ENCODE measurements at places on chromosomes 2 and 18.
A peak's percentile ranks its signal among the peaks of the same experiment; 100 is the strongest.

DNA sequence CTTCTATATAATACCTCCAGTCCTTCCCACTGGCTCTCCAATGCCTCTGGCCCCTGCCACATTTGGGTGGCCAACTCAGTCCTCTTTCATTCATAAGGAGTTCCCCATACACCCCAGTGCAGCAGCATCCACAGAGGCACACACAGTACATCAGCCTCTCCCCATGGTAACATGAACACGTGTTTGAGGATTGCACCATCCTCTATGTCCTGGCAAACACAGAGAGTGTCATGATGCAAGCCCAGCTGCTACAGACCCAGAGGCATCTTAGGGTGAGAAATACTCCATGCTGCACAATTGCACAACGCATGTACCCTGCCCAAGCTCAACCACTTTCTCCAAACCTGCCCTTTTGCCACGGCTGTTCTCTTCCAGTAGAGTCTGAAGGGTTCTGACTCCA lies 11.5 kb downstream of the IGFBP5 start:
- no peak for DNase-seq

DNA sequence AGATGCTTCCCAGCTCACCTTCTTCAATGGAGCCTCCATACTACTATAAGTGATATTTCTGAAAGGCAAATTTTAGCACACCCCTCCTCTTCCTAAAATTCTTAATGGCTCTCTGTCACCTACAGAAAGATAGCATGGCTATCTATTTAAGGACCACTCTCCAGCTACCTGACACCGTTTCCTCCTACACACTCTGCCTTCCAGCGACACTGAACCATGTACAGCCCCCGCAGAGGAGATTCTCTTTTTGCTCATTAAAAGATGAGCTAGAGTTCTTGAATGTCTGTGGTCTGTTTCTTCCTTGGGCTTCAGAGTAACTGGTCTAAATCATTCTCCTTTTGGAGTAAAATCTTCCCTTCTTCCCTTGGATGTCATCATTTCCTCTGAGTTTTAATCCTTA lies 38.4 kb upstream of the GAREM1 start:
- DNase-seq: no peak

DNA sequence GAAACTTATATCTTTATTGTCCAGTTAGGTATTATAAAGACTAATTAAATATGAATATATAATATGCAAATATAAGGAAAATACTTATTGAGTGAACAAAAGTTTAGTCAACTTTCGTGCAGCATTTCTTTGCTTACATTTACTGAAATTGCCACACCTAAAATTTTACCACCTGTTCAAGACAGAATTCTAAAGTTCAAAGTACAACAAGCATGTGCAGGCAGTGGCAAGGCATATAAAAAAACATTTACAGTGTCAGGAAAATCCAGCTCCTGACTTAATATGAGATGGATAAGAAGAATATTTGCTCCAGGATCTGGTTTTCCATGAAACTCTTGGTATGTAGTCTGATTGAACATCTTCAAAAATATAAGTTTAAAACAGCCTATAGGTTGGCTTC lies 4.8 kb downstream of the ITPRID2 start:
- DNase-seq: no peak

DNA sequence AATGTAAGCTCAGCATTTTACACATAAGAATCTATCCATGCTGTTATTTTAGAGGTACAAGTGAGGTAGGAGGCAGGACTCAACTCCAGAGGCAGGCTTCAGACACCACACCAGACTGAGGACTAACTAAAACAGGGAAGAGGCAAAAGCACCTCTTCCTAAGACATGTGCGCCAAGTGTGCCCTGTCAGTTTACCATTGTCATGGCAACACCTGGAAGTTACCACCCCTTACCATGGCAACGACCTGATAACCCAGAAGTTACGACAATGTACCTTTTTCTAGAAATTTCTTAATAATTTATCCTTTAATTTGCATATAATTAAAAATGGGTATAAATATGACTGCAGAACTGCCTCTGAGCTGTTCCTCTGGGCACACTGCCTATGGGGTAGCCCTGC lies 160.1 kb downstream of the FAM124B start:
- DNase-seq: no peak

DNA sequence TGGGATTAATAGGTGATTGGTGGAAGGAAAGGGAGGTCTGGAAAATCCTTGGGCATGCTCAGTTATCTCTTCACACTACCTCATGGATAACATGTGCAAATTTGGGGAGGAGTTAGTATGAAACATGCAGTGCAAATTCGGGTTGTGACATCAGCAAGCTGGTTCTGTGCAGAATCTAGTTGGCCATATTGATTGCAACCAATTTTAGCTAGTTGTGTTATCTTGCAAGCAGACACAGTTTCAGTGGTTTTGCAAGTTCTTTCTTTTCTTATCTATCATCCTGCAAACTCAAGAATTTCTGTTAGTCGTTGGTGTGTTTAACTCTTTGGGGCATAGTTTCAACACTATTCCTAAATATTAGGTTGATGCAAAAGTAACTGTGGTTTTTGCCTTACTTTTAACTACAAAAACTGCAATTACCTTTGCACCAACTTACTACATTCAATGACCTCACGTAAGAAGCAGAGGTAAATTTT lies 135.4 kb downstream of the PTH2R start:
- no peak for DNase-seq

- DNase-seq: no peak
Observed at GRCh38 chr2:203718087-203718486, 11.6 kb downstream of the CD28 start.

DNA sequence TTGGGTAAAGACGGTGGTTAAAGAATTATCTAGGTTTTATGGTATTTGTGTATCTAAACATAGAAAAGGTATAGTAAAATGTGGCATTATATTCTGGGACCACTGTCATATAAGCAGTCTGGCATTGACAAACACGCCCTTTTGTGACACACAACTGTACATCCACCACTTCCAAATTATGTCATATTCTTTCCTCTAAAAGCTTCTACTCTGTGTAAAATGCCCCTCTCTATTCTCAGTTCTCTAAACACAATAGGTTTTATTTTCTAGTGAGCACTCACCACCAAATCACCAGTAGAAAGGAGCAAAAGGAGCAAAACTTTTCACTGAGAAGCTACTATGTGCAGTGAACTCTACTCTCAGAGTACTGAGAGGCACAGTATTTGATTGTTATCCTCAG lies 88.1 kb upstream of the PIEZO2 start:
- DNase-seq: no peak

- no peak for DNase-seq
Observed at GRCh38 chr2:183093857-183094657, 15.5 kb downstream of the DUSP19 start.

DNA sequence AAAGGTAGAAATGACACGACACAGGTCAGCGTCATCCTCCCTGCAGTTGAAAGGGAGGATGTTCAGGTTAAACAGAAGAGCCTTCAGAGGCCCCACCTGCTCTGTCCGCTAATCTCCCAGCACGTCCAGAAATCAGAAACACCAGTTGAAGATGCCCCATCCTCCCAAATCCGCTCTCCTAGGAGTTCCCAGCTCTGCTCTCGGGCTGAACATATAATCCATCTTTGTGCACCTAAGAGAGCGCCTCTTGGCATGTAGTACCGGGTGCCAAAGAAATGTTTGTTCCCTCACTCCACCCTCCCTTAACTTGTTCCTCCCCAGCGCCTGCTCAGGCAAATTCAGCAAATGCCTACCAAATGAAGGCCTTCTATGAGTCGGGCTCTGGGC lies 145.2 kb upstream of the SMAD2 start:
- DNase-seq: no peak

- no peak for DNase-seq
Observed at GRCh38 chr2:203016716-203017115, 2.0 kb downstream of the NBEAL1 start.

DNA sequence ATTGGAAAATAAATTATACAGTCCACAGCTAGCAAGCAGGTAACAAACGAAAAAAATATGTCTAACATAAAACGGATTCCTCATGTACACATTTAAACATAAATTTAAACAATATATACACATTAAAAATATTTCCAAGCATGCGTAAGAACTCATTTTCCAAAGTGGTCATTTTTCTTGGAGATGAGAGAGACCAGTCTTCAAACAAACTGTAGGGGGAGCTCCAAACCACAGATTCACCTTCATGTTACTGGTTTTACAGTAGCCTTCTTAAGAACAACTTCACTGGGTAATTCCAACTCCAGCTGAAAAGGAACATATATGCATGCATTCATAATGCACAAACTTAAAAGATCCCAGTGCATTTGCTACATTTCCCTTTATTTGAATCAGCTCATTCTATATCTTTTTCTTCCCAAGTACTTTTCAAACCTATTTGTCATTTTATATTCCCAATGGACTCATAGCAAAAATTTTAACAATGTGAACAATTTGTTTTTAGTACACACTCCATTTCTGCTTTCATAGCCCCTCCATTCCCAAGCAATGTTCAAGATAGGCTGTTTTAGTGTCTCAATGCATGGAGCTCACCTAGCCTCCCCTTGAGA lies 4.7 kb upstream of the STAMBP start:
- peak; percentile 53 for DNase-seq

DNA sequence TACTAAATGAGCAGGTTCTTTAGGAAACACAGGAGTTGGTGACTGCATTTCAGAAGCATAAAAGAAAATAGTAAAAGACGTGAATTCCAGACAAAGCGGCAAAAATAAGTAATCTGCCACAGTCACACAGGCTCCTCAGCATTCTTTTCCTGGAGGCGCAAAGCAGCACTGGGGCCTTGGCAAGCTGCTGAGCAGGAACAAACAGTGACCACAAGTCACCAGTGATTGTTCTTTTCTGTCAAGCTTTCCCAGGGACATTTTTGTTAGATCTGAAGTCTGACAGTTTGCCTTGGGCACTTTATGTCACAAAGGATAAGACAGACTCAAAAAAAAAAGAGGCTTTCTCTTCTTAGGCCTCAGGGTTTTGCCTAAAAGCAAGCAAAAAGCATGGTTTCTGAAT lies 216.2 kb downstream of the CDH20 start:
- no peak for DNase-seq

GRCh38 chr2:200509235-200509611 lies 645 bp downstream of the KCTD18 start:
- DNase-seq: no peak

DNA sequence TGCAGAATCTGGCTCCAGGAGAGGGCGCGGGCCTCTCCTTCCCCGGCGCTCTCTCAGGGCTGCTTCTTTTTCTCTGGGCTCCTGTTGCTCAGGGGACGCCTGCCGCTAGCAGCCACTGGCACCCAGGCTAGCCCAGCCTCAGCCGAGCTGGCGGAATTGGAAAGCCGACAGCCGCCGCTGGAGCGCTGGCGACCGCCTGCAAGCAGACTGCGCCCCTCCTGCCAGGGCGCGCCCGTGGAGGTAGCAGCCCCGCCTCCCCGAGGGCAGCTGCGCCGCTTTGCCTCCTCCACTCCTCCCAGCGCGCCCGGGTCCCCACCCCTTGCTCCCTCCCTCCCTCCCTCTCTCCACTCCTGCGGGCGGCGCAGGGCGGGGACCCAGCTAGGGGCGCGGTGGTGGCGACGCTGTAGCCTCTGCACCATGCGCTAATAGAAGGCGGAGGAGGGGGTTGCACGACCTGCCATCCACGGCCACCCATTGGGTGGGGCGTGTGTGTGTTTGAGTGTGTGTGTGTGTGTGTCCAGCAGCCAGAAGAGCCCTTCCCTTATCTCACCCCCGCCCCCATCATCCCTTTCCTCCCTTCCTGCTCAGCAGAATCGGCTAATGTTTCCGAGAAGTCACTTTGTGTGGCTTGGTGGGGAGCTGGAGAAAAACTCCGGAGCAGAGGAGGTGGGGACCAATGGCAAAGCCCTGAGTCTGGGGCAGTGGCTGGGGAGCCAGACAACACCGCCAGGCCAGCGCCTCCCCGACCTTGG lies at the start of gene SCN9A:
TSS of gene SCN9A (minus strand) at position 209 of the 752 bp plus-strand sequence. CDS start 64,188 bp downstream, outside the sequence.
- DNase-seq: no peak

DNA sequence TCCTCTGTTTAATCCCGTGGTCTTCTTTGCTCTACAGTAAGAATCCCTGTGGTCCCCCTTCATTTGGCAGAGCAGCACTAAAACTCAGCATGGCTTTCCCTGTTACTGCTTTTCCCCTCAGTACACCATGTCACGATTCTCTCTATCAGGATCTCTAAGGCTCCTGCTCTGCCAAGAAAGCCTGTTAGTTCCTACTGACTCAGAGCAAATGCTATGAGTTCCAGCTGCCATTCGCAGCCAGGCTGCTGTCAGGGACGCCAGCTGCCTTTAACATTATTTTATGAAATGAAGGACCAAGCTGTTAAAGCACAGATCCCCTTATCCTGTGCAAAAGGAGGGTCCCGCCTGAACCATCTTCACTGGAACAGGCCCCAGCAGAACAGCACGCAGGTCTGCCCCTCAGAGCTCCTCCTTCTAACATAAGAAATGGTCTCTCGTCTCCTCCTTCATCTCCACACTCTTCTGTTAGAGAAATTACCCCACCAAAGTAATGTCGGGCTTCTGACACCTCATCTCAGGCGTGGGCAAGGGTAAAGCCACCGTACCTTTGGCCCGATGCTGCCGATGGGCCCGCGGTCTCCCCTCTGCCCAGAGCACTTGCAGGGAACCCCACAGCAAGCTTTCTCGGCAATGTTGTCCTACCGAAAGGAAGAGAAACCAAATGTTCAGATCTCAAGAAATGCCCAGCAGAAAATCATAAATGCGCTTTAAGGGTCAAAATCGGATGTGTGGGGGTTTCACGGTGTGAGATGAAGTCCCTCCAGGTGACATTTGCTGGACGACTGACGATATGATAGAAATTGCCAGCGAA lies 52.6 kb downstream of the COL6A3 start:
- no peak for DNase-seq

DNA sequence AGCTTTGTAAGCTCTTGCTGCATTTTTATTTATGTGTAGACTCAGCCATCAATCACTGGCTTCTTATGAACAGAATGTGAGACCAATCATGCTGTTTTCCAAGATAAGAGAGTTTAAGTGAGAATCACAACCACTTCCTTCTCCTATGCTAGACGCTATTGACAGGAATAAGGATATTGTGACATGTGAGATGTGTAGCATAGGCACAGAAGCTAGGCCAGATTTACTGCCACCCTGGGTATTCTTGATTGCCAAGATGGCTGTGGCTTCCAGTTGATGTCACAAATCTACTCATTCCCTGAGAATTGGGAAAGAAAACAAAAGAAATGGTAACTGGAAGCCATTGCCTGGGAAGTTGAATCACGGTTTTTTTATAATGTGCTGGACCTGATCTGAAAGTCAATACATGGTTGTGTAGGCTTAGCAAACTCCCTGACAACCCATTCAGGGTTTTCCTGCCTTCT lies 49.9 kb downstream of the RAB27B start:
- DNase-seq: no peak

- no peak for DNase-seq
Observed at GRCh38 chr2:232330068-232330999, 48.2 kb upstream of the ALPP start.

DNA sequence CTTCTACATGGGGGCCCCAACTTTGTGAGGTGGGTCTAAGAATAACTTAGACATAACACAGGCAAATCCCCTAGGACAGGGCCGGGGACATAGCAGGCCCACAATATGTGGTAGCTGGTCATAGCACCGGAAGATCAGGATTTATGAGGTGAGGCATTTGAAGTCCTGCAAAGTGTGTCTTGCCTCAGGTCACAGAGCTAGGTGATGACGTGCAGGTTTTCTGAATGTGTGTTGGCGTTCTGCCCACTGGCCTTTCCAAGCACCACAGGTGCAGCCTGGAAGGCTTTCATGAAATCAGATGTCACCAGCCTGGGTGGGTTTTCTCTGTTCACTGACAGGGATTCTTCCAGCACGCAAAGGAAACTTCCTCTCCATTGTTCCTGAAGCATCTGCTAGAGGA lies 119.1 kb downstream of the LRATD1 start:
- peak; percentile 34 for DNase-seq

All from LNCaP clone FGC (cell line).